Non-pigmented ciliary epithelial cell (primary cell): ENCODE measurements at places on chromosomes 11 and 22.
A peak's percentile ranks its signal among the peaks of the same experiment; 100 is the strongest.

DNA sequence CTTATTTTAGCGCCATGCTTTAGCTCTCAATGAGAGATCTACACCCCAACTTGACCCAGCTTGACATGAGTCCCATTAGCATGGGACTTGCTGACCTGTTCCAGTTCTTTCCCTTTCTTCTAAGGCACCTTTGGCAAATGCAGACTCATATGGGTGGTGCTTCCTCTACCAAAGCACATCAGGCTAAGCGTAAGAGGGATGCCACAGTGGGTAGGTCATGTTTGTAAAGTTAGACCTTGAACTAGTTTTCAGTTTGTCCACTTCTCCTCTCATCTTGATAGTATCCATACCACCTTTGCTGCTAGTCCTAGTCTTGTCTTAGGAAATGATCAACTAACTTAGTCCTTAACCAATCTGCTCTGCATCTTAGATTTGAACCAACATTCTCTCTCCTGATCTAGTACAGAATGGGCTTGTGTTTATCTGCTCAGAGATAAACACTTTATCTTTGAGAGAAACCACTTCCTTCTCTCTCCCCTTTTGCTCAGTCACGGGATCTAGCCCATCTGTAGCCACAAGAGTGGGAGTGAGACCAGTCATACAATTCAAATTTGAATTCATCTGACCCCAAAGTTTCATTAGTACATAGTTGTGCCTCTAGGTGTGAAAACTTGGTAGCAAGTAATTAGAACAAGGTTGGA, 72.1 kb upstream of the CD44 start:
- DNase-seq: no peak

DNA sequence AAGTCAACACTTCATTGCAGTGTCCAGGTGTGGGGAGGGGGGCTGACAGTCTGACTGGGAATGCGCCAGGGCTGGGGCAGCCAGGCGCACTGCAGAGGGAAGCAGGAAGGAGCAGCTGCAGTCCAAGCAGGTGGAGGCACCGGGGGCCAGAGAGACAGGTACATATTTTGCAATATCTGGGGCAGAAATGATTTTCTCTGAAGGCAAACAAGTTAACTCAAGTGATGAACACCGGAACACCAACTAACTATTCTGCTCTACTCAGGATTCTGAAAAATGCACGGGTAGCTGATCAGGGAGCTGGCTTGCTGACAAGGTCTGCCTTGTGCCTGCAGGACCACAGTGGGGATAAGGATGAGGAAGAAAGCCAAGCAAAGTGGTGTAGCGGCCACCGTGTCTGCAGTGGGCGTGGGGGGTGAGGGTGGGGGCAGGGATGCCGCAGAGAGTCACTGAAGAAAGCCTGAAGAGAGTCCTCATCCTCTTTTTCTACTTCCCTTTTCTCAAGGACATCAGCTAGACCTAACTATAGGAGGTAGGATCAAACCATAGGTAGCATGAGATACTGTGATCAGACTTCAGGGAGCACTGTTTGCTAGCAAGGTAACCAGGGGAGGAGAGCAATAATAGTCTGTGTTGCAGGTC, 83.4 kb downstream of the SCN3B start:
- DNase-seq: no peak

DNA sequence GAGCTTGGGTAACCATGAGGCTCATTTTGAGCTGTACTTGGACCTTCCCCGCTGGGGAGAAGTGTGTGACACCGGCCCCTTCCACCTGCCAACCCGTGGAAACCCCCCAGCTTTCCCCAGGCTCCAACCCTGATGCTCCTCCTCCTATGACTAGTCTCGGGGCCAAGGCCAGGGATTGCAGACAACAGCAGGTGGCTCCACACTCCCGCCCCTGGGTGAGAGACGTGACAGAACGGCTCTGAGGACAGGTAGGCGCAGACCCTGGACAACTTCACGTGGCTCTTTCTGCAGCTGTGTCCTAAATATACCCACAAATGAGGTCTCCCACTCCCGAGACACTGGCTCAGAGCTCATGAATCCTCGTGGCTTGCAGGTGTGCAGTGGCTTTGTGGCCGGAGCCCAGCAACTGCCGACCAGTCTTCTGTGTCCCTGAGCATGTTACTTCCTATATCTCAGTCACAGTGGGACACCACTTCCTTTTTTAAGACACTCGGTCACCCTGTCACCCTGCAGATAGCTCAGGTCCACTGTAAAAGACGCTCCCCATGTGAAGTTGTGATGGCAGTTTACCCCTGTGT, 55.2 kb downstream of the NECTIN1 start:
- DNase-seq: no peak

DNA sequence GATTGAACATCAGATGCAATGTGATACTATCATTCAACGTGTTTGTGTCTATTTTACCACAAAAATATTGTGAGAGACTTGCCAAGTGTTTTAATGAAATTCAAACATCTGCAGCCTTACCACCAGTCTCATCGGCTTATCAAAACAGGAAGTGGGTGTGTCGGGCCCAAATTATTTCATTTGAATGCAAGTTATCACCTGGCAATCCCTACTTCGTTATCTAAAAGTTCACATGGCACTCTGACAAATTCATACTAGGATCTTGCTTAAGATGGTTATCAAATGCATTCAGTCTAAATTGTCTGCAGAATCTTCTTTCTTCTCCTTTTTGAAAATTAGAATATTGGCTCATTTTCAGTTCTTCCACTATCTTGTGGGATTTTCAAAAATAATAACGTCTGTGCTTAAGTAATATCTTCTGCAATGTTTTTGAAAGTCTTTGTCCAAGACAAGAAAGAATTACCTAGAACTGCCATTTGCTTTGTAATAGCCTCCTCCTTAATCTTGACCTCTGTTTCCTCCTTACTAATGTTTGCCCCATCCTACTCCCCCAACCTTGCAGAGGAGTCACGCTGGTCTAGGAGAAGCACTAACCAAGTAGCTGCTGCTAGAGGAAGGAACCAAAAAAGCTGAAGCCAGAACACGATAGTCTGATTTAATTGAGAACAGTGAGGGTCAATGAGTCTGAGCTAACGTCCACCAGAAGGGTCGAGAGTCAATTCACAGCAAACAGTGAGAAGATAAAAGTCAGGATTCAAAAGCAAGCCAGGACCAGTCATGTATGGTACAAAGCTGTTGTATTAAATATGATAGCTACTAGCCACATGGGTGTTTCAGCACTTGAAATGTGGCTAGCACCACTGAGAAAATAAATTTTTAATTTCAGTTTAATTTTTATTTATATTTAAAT, 10.2 kb upstream of the BIRC3 start:
- DNase-seq: no peak

DNA sequence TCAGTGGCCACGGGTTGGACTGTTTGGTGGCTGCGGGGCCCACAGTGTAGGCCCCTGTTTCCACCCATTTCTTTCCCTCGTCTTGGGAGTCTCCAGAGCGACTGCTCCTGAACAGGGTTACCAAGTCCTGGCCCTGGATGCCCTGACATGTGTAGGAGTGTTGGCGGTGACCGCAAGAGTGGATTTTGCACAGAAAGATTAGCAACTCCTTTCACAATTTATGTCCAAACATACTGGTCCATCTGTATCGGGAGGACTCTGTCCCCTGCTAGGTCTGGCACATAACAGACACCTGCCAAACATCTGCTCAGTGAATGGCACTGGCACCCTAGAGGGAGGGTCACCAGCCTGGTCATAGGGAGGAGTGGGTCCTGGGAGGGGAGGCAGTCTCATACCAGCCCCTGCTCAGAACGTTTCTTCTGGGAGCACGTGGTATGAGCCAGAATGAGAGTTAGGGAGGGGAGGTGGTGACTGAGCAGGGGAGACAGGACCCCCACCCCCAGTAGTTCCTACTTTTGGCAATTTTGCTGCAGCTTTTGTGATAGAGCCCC, 3.4 kb upstream of the APOA1 start:
- no peak for DNase-seq

DNA sequence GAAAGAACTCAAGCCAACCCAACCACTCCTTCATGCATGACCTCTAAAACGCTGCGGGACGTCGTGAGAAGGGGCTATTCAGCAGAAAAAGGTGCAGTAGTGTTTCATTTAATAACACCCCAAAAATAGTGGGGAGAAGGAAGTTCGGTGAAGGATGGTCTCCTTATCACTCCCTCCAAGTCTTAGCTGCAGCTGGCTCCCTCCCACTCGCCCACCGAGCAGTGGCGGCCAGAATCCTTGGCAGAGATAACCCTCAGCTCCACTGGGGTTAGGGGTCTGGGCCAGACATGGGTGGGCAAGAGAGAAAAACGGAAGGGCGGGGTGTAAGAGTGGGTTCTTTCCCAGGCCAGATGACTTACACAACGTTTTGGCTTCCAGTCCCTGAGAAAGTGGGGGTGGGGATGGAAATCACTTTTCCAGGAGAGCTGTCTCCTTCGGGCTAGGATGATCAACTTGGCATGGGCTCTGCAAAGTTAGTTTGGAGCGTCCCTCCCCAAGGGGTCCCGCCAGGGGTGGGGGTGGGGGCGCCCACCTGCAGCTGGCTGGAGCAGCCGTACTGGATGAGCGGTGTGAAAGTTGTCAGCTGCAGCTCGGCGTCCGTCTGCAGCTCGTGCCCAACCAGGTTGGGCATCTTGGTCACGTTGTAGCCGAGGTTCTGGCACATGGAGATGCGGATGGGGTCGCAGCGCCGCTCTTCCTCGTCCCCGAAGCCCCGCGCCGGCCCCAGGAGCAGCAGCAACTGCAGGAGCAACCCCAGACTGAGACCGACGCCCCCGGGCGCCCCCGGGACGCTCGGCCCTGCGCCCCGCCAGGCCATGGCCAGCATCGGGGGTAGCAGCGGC, 705 bp downstream of the FZD4 start:
- no peak for DNase-seq

- no peak for DNase-seq
These were observed 22.1 kb downstream of the LMO2 start for GRCh38 chr11:33869481-33870422.

- DNase-seq: no peak
These were observed 43.1 kb upstream of the DEUP1 start for GRCh38 chr11:93287434-93287833.

- peak; percentile 76 for DNase-seq
These were observed 567.3 kb downstream of the MIAT start for GRCh38 chr22:27224485-27225374.

DNA sequence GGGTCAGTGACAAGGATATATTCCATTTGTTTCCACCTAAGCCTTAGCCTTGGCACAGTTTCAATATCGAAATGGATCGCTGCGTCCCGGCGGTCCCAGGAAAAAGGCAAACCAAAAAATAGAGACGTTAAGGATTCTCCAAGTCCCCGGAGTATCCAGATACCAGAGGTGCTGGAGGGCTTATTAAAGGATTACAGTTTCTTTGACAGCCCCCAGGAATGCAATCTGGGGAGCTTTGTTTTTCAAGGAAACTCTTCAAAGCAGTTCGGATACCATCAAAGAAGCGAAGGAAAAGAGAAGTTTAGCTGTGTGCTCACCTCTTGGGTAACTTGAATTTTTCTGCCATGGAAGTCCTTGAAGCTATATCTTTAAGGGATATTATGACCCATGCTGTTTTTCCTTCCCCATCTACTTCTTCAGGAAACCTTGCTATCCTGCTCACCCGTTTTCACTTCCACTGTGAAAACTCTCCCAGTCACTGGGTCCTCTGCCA, 600 bp upstream of the GPR83 start:
- no peak for DNase-seq

GRCh38 chr11:69642549-69642912, 1.6 kb downstream of the CCND1 start:
- DNase-seq: no peak

DNA sequence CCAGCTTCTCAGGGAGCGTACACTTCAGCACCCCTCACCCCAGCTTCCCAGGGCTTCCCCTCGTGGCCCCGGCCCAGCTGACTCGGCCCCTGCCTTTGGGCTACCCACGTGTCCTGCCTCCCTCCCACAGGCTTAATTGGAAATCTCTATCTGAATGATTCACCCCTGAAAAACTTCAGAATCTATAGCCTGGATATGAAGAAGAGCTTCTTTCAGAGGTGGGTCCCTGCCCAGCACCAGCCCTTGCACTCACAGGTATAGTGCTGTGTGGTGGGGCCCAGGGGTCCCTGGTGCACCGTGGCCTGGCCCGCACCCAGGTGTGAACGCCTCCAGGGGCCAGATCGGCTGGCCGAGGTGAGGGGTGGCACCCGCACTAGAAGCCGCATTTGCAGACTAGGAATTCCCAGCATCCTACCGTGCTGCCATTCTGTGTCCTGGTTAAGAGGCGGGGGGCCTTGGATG, 38.4 kb downstream of the B3GAT1 start:
- no peak for DNase-seq

DNA sequence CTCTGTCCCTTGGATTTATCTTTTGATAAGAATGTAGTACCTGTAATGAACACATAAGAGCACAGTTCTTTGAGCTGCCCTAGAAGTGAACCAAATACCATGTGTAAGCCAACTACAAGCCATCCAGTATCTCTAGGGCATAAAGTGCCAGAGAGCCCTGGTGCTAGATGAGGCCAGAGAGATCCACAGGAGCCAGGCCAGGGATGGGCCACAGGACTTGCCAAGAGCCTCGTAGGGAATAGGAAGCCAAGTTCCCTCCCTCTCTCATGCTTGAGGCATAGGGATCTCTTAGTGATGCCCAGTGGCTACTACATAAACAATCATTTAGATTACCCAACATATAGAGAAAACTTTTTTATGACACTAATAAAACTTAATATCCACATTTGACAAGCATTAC, 64.8 kb upstream of the FAR1 start:
- DNase-seq: no peak

DNA sequence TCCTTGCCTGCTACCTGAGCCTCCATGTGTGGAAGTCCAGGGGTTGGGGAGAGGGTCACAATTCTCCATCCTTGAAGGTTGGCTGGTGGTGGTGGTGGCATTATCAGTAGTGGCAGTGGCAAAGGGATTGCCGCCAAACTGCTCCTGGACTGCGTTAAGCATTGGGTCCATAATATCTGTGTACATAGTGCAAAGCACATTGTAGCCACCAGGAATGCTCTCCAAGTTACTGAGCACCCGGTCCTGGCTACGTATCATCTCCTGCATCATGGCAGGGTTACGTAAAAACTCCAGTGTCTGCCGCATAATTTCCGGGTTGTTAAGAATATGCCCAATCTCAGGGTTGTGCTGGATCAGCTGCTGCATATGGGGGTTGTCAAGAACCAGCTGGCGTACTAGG, 1.2 kb downstream of the UBQLN3 start:
- DNase-seq: no peak

- DNase-seq: no peak
These were observed 73.3 kb upstream of the ZBED5 start for GRCh38 chr11:10930972-10931760.

GRCh38 chr22:42273855-42274451, 3.5 kb upstream of the TCF20 start:
- DNase-seq: no peak

DNA sequence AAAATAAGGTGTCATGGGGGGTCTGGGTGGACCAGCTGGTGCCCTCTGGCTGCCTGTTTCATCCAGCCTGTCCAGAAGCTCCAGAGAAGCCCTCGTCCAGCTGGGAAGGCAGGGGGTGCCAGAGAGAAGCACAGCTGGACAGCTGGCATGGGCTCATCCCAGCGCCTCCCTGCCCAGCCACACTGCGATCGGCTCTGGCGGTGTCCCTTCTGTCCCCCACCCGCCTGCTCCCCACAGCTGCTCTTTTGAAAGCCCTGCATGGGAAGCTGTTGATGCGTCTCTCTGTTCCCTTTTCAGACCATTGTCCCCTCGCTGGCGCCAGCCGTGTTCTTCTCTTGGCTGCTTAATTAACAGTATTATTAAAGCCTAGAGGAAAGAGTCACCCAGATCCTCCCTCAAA, 86.5 kb downstream of the MN1 start:
- DNase-seq: no peak

- DNase-seq: no peak
These were observed 69.6 kb downstream of the CDKN1C start for GRCh38 chr11:2815762-2816496.

GRCh38 chr11:13949876-13950275, 12.6 kb upstream of the SPON1 start:
- no peak for DNase-seq
